ENCODE measurements at places on chromosomes 5 and 9.

GRCh38 chr5:98921947-98922505 lies 6.8 kb downstream of the CHD1 start:
- DNase-seq, result no peak

- no peak for DNase-seq
Observed at GRCh38 chr9:68746525-68746924, 41.5 kb downstream of the PIP5K1B start.

GRCh38 chr5:147996379-147996778 lies 67.4 kb upstream of the SPINK5 start:
- no peak for DNase-seq

DNA sequence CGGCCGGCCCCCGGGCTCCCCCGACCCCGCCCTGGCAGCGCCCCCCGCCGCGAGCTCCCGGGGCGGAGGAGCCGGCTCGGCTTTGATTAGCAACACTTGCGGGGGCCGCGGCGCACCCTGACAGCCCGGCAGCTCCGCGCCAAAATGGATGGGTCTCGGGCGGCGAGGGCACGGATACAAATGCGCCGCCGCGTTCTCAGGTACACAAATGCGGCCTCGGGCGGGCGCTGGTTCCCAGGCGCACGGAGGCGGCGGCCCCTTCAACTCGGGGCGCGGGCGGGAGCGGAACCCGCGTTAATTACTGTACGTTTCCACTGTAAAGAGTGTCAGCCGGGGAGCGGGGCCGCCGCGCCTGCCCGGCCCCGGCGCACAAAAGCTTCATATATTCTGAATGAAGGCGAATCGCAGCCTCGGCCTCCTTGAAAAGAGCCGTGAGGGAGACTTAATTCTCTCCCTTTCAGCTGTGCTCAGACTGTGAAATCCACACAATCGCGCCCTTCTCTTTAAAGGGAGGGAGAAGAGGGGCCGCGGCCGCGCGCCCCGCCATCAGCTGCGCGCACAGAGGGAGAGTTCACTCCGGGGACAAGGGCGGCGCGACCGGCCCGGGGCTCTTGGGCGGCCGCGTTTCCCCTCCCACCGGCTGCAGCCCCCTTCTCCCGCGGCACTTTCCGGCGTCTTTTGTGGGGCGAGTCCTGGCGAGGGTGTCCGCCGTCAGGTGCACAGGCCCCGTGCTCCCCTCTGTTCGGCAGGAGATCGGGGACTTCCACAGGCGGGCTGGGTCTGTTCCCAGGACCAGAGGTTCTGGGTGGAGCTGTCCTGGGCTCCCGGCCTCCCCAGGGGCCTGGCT lies 27.0 kb downstream of the MSX2 start:
- DNase-seq, result no peak

DNA sequence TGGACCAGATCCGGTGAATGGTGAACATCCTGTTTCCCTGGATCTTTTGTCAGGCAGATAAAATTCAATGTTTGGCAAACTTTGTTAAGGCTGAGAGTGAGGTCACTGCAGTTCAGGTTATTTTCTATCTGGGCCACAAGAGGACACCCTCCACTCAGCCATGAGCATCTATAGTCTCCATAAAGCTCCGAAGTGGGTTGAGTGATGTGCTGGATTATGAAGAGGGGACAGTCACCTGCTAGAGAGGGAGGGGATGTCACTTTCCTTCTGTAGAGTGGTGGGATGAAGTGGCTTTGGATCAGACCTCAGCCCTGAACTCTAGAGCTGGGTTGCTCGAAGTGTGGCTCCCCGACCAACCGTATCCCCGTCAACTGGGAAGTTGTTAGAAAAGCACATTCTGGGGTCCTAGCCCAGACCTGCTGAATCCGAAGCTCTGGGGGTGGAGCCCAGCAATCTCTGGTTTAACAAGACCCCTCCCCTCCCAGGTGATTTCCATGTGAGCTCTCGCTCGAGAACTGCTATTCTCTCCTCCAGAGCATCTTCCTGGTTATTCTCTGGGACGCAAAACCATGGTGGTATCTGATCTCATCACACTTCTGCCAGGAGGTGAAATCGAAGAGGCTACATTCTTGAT lies 31.8 kb upstream of the FGF1 start:
- peak; percentile 79 for DNase-seq

- no peak for DNase-seq
Observed at GRCh38 chr9:70352802-70353201, 61.7 kb downstream of the KLF9 start.

GRCh38 chr5:56669534-56670483 lies 145.5 kb upstream of the MAP3K1 start:
- peak; percentile 85 for DNase-seq

- DNase-seq, result no peak
Observed at GRCh38 chr5:17794815-17795214, 160.6 kb downstream of the TAF11L14 start.

GRCh38 chr5:76165711-76166374 lies 82.7 kb downstream of the SV2C start:
- no peak for DNase-seq

DNA sequence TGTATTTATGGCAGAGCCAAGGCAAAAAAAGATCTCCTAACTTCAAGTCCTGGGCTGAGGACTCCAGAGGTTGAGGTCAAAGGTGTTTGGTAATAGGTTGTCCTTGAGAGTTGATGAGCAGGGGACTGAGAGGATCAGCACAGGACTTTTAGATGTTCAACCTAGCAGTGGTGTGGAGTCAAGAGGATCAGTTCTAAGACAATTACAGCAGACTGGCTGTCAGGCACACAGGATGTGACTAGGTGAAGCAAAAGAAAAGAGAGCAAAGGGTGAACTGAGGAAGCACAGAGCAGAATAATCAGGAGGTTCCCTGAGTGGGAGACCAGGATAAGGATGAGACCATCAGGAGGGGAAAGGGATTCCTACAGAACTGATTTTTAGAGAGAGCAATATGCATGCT lies 10.9 kb downstream of the GZMA start:
- no peak for DNase-seq

DNA sequence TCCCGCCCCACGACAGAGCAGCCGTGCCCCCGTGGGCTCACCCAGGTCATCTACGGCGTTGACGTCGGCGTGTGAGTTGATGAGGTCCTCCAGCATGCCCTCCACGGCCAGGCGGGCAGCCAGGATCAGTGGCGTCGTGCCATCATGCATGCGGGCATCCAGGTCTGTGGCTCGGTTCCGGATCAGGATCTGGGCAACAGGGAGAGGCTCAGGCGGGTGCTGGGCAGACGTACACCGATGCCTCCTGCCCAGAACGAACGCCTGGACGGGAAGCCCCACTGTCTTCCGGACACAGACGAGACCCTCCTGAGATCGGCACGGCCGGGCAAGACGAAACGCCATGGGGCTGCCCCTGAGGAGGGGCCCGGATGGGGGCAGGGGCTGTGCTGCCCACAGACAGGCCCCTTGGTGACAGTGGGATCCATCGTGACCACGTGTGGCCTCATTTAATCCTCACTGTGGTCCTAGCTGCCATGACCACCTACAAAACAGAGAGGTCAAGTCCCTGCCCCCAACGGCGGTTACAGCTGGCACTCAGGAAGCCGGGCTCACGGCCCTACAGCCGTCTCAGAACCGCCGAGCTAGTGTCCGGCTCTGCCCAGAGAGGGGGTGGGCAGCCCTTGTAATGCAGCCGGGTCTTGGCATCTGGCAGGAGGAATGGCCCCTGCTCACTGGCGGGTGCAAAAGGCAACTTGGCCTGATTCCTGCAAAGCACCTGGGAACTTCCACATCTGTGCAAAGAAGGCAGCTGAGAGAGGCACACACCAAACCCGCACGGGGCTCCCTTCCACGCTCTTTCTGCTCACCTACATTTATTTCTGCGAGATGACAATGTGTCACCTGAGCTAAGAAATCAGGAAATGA lies 16.5 kb upstream of the SEC16A start:
- DNase-seq, result no peak

DNA sequence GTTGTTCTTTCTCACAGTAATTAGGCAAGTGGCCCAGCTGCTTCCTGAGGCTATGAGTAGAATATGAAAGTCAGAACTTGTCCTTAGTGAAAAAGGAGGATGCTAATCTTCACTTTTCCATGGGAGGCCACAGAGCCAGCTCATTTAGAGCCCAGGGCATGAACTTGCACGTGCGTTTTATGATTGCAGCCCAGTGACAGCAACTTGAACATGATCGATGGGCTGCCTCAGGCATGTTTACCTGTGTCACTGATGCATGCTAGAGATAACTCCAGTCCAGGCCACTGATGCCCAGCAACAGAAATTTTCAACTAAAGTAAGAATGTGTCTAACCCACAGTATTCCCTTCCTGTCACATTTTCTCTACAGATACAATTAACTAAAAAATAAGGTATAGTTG lies 179.3 kb downstream of the CTNND2 start:
- no peak for DNase-seq

- DNase-seq, result no peak
Observed at GRCh38 chr5:58133631-58134296, 326.1 kb downstream of the PLK2 start.

DNA sequence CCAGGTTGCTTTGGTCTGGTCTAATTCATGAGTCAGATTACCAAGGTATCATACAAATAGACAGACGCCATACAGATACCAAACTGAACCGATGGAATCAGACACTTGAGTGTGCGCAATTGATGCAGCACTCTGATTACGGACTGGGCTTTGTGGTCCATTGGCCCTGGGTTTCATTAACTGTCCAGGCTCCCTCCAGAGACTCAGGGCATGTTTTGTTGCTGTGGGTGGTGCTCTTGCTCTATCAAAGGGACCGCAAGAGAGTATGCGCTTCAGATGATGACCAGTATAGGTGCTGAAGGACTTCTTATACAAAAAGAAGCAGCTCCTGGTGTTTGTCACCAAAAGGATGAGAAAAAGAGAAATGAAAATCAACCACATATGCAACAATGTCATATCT lies 36.9 kb upstream of the ANKRD55 start:
- DNase-seq, result no peak

- no peak for DNase-seq
Observed at GRCh38 chr9:110148891-110149290, 59.1 kb downstream of the C9orf152 start.

DNA sequence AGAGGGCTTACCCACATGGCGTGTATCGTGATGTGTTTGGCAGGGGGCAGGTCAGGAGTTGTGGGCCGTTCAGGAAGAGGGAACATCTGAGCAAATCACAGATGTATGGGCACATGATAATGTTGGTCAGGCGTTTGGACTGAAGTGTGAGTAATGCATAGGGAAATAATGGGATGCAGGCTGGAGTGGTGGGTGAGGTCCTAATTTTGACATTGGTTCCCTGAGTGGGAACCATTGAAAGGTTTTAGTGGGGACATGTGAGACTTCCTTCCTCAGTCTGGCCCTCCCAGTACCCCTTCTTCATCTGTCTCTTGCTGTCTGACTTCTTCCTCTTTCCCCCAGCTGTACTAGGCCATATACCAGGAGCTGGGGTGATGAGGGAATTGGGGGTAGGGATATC lies 7.6 kb downstream of the OTULIN start:
- DNase-seq, result peak; percentile 45

GRCh38 chr9:20872340-20872977 lies 159.0 kb downstream of the HACD4 start:
- DNase-seq, result no peak

GRCh38 chr5:151673421-151673820 lies 13.3 kb downstream of the SPARC start:
- DNase-seq, result no peak

DNA sequence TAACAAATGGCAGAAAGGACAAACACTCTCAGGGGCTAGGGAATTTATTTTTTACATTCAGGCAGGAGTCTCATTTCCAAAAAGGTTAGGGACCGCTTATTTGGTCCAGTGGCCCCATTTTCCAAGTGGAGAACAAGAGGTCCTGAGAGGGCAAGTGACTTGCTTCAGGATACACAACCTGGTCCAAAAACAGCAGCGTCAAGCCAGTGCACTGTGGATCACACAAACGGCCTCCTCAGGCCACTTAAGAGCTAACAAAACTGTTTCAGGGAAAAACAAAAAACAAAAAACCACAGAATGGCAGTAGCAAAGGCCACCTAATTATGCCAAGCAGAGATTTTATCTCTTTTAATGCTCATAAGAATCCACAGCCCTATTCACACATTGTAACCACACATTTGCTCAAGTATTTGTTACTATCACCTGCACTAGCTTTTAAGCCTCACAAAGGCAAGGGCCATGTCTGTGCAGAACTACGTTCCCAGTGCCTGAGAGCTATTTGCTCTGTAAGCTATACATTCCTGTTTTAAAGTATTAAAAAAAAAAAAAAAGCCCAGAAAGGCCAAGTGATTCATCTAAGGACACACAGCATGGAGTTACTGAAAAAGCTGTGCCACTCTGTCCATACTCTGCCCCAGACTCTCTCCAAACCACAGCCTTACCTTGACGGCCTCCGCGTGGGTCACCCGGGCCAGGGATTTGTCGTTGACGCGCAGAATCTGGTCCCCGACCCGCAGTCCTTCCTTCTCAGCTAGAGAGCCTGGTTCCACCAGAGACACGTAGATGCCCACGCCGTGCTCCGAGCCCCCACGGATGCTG lies 1.5 kb downstream of the WHRN start:
- DNase-seq, result no peak

GRCh38 chr5:74587300-74587699 lies 53.2 kb downstream of the ENC1 start:
- no peak for DNase-seq
